GM06990 (cell line): ENCODE measurements at places on chromosomes 16 and 17.

GRCh38 chr16:83147244-83147643 is 520.5 kb downstream of the CDH13 start:
- no peak for DNase-seq

DNA sequence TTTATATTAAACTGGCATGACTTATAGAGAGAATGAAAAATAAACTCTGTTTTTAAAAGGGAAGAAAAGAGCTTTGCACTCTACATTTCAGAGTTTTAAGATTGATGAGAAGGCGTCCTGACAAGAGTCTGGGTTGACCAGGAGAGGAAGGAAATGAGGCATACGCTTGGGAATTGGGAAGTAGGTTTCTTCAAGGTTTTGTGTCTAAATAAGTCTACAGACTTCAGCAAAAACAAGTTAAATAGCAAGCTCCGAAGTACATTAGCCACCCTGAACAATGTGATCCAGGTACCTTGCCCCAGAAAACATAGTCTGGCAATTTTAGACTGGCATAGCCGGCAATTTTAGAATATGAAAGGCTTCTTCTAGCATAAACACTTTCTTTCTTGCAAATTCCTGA is 28.5 kb upstream of the CCDC182 start:
- DNase-seq: no peak

DNA sequence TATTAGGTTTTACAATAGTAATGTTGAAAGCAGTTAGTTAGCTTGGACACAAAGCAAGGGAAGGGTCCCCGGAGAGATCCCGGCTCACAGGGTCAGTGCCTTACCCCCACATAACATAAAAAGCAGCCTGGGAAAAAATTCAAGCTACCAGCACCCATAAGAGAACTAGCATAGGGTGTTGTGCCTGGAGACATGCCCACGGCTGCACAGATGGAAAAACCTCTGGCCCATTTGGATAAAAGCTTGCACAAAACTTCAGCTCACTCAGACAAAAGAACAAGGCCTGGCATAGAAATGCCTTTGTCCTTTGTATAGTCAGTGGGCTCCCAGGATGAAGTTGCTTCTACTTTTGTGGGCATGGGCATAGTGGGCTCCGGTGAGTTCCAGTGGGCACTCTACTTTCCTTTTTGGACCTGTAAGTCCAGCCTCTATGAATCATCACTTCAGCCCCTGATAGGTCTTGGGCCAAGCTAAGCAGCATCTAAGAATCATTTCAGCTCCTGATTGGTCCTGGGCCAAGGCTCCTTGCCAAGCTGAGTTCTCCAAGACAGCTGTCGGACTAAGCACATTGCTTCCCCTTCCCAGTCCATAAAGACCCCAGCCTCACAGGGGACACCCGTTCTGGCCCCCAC is 1.3 kb upstream of the RDM1 start:
- no peak for DNase-seq

- no peak for DNase-seq
Observed at GRCh38 chr17:41415411-41415810, 9.0 kb downstream of the KRT37 start.

DNA sequence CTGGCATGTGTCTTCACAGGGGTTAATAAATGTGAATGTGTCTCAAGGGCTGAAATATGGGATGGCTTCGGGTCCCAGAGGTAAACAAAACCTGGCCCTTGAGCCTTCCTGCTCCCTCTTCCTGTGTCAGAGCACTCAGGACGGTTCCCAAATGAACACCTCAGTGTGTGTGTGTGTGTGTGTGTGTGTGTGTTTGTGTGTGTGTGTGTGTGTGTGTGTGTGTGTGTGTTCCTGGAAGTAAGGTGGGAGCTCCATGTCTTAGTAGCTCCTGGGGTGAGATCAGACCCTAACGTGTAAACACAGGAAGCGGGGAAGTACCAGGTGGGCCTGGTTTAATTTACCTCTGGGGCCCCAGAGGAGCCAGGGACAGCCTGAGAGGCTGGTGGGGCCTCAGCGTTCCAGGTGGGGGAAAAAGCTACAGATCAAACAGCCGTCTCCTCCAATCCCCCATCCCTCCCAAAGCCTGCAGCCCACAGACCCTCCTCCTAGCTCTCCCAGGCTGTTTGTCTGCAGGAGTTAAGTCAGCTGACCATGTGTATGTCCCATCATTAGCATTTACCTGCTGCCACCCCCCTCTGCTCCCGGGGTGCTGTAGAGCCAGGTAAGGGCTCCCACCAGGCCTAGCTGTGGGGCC is 6.1 kb downstream of the KIF19 start:
- no peak for DNase-seq

DNA sequence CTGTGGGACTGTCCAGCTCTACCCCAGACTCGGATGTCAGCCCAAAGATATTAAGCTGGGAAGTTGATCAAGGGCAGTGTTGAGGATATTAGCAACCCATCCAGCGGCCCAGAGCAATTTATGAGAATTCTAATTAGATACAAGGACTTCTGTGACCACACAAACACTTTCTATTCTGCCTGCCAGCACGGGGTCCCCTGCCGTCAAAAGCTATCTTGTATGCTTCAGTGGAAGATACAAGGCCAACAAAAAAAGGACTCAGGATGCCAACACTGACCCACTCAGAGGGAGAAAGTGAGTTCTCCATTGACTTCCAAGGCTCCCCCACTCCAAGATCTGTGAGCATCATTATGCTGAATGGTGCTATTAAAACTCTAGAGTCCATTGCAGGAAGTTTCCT is 390.7 kb downstream of the GRIN2A start:
- no peak for DNase-seq

GRCh38 chr16:57946181-57946801 is 24.6 kb downstream of the CNGB1 start:
- DNase-seq: no peak
